Urinary bladder (tissue), 4 donors: ENCODE measurements at places on chromosomes 7 and 10.

DNA sequence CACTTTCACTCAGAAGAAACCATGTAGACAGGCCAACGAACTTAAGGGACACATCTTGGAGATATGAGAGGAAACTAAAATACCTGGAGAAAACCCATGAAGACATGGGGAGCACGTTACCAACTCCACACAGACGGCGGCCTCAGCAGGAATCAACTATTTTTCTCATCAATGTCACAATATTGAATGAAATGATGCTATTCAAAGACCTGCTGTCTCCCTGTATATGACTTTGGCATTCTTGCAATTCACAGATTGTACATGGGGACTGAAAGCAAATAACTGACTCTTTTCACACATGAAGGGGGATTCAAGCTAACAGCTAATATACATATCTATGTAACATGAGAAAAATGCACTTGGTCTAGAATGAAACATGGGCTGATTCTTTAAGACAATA lies 869.0 kb downstream of the NXPH1 start:
- no peak for DNase-seq

GRCh38 chr7:4233621-4234497 lies 448.2 kb upstream of the FOXK1 start:
- no peak for DNase-seq

- DNase-seq: no peak
These were observed 227.2 kb downstream of the CUX1 start for GRCh38 chr7:102044641-102044983.

- no peak for DNase-seq
These were observed 30.0 kb downstream of the GTF2IRD1 start for GRCh38 chr7:74483402-74484336.

GRCh38 chr10:48983648-48984351 lies 44.2 kb upstream of the LRRC18 start:
- no peak for DNase-seq

GRCh38 chr10:89665302-89665701 lies 20.3 kb upstream of the PANK1 start:
- no peak for DNase-seq

GRCh38 chr10:52900593-52900992 lies 128.0 kb upstream of the MBL2 start:
- DNase-seq: no peak

- no peak for DNase-seq
These were observed 196.3 kb upstream of the GHITM start for GRCh38 chr10:83943049-83943448.

GRCh38 chr10:43124574-43125273 lies 13.5 kb upstream of the CSGALNACT2 start:
- DNase-seq: no peak

DNA sequence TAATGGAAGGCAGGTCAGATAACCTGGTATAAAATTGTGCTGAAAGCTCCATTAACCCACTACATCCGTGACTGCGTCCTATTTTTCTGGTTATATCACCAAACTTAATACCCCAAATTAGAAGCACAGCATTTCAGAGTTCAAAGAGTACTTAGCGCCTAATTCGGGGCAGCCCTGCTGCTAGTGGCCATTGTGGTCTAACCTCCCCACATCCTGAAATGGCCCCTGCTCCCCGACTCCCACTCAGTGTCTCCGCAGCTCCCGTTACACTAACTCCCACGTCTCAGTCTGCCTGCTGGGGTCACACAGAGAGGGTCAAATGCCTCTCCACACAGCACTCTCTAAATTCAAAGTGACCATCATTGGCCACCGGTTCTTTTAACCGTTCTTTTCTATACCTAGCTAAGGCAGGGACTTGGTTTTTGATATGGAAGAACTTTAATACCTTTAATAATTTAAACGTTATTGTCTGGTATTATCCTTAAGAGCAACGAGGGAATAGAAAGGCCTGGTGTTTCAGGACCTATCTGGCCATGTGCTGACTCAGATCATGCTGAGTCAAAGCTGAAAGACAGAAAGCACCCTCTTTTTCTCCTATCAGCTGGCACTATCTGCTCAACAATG lies 117.1 kb downstream of the KMT2E start:
- DNase-seq: no peak

DNA sequence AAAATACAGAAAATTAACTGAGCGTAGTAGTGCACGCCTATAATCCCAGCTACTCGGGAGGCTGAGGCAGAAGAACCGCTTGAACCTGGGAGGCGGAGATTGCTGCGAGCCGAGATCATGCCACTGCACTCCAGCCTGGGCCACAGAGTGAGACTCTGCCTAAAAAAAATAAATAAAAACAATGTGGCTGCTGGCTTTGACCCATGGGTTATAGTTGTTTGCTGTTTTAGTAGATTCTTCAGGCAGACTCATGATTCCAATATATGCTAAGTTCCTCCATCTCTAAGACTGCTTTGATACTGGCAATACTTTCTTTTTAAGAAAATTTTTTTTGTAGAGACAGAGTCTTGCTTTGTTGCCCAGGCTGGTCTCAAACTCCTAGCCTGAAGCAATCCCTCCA lies 8.4 kb downstream of the OLAH start:
- no peak for DNase-seq
